ENCODE measurements at places on chromosomes 16 and 17. TPM values are rescaled to one million over a fixed set of nuclear protein-coding genes. Genes with fewer than 3 reads are reported as not detected.

Gene SLC38A8
- total RNA-seq: not detected

Gene TLCD1
- 6.6 TPM for total RNA-seq

Gene DDX52
- total RNA-seq: 20.6 TPM

Gene SLC5A11
- under 0.01 TPM for total RNA-seq

Gene IRX5
- 0.17 TPM for total RNA-seq

Gene ZNF469
- total RNA-seq: 1.3 TPM

- no peak for DNase-seq
These were observed 79.2 kb downstream of the ARHGAP23 start for GRCh38 chr17:38507436-38507835.

GRCh38 chr17:82333279-82334171 lies at the start of gene SECTM1:
SECTM1 (minus strand) TSS chr17:82333766; CDS start chr17:82327240, 6,526 bp downstream.
- no peak for DNase-seq

DNA sequence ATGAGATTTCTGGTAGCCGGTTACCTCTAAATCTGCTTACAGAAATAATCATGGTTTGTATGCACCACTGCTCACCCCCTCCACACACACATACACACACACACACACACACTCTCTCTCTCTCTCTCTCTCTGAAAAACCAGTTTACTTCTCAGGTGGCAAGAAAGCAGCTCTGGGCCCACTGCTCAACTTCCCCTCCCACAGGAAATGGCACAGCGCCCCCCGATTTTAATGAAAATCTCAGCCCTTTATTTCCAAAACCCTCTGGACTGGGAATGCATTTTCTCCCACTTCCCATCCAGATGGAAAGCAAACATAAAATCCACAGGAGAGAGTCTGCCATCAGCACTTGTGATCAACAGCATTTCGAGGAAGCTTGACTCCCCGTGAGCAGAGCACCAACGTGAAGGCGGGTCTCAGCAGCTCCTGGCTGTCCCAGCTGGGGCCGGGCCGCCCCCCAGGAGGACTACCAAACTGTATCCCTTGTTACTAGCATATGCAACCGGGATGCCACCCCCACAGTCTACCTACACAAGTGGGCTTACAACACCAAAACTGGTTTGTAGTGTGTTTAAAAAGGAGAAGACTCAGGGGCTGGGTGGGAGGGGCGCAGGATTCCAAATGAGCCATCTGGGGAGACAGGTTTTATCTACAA lies 121.1 kb downstream of the SLC39A11 start:
- no peak for DNase-seq

DNA sequence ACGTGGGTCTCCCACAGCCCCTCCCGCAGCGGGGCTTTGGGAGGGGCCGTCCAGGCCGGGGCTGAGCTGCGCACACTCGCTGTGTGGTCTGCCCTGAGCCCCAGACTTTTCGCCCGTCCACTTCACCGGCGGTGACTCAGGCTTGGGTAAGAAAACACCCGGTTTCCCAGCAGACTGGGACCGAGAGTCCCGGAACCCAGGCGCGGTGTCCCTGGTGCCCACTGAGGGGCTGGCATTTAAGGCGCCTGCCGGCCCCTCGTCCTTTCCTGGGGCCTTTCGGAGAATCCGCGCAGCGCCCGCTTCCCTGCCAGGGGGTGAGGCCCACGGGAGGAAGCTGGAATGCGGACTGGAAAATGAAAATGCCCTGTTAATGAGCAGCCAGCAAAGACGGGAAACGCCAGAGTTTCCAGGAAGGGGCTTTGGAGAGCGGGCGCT lies 100.3 kb downstream of the C16orf95 start:
- DNase-seq: peak; percentile 67

GRCh38 chr17:11737313-11737679 lies 139.0 kb downstream of the DNAH9 start:
- no peak for DNase-seq

- no peak for DNase-seq
These were observed 26.6 kb upstream of the C17orf107 start for GRCh38 chr17:4872786-4873185.

- peak; percentile 46 for DNase-seq
These were observed 4.4 kb upstream of the HOXB5 start for GRCh38 chr17:48597778-48598631.

DNA sequence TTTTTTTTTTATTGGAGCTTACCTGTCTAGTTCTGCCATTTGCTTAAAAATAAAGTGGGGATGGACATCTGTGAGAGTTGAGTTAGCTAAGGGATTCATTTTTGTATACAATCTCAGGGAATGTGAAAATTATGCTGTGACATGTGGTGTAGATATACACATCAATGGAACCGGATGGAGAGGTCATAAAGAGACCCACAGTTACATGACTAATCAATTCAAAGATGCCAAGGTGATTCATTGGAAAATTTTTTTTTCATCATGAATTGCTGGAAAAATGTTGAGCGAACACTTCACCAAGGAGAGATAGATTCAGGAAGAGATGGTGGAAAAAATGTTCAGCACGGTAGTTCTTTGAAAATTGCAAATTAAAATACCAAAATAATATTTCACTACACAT lies 605.4 kb upstream of the KIF2B start:
- DNase-seq: no peak

DNA sequence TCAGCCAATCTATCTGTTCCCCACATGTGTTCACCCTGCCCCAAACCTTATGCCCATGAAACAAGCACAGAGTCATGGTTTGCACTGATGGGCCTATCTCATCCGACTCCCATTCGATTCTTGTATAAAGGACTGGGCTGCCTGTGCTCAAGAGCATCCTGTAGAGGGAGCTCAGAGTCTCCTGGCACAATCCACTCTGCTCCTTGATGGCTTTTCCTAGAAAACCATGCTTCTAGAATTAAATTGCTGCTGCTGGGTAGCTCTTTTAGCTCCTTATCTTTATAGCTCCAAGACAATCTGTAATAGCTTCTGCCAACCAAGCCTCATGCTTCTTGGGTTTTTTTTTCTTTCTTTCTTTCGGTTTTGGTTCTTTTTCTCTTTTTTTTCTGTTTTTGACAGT lies 9.7 kb downstream of the ZNF19 start:
- DNase-seq: peak; percentile 40
